ENCODE measurements at places on chromosomes 5 and 9.

DNA sequence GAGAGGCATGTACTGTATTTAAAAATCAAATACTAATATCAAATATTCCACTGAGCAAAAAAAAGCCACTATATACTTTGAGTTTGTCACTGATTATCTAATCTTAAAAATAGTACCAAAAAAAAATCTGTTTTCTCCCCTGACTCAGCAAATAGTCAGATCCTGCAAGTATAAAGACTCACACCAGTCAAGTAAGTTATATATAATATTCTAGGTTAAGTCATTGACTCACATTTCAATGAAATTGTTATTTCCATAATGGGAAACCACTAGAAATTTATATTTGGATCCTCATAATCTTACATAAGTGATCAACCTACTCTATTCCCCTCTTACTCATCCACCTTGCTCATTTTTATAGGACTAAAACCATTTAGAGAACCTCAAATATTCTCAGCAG lies 447.2 kb upstream of the MEF2C start:
- no peak for DNase-seq

- DNase-seq, result no peak
Measured at GRCh38 chr9:71183251-71183650, 61.8 kb upstream of the TRPM3 start.

DNA sequence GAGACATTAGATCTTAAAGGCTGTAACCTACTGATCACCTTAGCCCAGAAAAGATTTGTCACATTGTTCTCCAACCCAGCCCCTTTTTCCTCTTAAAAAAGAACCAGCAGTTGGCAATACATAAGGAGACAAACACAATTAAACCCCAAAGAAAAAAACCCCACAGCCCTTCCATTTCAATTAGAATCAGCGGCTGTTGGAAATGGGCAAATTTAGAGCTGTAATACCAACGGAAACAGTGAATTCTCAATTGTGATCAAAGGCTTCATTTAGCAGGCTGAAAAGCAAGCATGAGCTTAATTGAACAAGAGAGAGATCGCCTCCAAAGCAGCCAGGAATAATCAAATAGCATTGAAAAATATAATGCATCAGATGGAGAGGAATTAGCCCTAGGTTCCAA lies 153.6 kb downstream of the FAM114A2 start:
- DNase-seq, result no peak

DNA sequence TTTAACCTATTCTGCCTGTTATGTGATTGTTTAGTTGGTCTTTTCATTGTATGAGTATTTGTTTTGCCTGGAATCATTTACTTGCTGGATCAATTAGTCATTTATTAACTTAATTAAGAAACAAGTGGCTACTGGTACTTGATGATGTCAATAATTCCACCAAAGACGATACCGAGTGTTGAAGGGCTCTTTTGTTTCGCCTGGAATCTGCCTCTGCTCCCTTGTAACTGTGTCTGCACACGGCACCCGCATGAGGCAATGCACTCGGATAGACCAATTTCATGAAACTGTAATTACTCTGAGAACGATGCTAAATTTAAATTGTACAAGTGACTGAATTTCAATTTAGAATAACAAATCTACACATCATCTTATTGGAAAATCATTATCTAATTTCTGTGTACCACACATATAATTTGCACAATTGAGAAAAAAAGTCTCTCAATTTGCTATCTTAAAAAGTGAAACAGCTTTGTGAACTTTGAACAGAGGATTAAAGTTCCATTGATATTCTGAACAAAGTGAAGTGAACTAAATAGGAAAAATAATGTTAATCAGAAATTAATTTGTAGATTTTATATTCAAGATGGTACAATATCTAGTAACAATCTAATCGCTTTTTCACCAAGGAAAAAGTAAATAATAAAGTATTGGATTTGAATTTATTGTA lies 143.2 kb downstream of the CTNND2 start:
- no peak for DNase-seq

DNA sequence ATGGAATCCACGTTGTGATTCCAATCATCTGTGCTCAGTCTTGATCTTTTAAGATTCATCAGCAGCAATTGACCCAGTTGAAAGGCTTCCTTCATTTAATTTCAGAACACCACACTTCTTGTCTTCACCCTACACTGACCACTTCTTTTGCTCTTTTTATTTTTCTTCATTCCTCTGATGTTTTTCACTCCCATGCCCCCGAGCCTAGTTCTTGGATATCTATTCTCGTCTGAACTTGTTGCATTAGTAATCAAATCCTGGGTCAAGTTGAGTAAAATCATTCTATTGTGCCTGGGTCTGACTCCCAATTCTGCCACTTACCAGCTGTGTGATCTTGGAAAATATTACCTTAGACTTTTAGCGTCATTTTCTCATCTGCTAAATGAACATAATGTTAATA lies 356.5 kb downstream of the CDH12 start:
- no peak for DNase-seq

DNA sequence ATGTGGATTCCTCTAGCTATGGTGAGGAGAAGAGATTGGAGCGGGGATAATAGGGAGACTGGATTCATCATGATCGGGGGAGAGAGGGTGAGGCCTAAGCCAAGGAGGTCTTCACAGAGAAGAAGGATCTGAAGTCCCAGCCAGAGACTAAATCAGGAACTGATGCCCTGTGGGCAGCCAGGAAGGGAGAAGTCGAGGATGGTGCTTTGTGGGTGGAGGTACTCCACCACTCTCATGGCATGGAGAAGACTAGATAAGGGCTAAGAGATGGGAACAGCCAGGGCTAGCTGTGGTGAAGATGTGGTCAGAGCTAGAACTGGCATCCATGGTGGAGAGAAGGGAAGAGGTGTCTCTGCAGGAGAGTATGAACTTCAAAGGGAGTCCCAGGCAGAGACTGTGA lies 3.0 kb upstream of the RGS14 start:
- no peak for DNase-seq

GRCh38 chr9:137267933-137268355 lies 9.6 kb upstream of the TOR4A start:
- no peak for DNase-seq

DNA sequence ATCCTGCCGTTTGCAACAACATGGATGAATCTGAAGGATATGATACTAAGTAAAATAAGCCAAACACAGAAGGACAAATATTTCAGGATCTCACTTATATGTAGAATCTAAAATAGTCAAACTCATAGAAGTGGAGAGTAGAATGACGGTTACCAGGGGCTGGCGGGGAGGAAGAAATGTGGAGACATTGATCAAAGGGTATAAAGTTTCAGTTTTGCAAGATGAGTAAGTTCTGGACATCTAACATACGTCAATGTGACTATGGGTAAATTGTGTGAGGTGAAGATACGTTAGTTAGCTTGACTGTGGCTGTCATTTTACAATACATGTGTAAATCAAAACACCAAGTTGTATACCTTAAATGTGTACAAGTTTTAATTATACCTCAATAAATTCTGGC lies 200.3 kb downstream of the SNX18 start:
- no peak for DNase-seq

- peak; percentile 90 for DNase-seq
Measured at GRCh38 chr5:169788168-169788567, 151.1 kb downstream of the DOCK2 start.

GRCh38 chr5:142235050-142235797 lies 89.6 kb downstream of the SPRY4 start:
- no peak for DNase-seq

GRCh38 chr9:90025816-90026215 lies 421.0 kb downstream of the GADD45G start:
- no peak for DNase-seq

DNA sequence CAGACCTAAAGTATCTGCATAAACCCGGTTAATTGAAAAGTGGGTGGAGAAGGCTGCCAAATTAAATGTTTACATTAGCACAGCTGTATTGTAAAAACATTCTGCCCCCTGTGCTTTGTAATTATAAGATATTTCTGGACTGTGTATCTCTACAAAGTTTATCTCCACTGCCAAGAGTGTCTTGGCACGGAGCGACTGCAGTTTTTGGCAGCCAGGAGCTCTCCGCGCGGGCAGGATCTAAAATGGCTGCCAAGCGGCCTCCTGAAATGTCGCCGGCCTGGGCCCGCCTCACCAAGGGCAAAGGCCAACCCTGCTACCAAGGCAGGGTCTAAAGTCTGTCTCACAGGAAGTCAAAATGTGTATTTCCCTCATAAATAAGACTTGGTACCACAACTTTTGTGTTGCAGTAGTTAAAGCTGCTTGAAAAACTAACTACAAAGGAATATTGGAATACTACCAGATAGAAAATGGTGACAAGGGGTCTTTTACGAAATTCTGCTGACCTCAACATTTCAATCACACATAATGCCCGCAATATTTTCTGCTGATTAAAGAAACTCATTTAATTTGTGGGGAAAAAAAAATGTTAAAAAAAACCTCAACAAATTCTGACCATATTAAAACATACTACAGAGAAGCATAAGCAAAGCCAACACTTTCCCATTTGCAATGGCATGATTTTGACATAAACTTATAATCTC lies 110.4 kb downstream of the NFIB start:
- no peak for DNase-seq

DNA sequence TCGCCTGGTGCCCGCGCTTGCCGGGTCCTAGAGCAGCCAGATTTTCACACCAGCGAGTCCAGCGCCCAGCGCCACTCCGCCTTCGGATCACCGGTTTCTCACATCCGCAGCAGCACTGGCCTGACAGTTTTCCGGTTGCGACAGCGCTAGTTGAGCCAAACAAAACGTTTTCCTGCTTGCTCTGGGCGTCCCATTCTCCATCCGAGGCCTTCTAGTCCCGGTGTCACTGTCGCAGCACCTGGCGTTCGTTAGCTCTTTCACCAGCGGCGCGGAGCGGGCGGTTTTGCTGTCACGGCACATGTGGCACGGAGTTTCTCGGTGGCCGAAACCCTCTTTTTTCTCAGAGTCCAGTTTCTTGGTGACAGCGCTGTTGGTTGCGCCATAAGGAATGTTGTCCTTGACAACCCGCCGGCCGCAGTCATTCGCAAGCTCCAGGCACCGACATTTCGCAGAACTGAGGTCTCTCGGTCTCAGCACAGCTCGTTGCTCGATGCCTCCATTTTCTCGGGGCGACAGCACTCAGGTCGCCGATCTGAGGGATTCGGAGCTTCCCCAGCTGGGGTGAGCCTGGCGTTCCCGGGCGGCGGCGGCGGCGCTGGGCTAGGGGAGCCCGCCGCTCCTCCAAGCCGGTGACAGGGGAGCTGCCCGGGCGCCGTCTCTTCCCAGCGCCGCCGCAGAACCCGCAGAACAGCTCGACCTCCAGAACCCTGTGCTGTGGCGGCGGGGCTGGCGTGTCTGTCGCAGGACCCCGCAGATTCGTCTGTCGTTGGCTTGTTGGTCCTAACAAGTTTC lies 47.8 kb downstream of the ANXA2R start:
- peak; percentile 88 for DNase-seq

GRCh38 chr5:82018462-82018861 lies 46.6 kb downstream of the ATG10 start:
- DNase-seq, result peak; percentile 2

DNA sequence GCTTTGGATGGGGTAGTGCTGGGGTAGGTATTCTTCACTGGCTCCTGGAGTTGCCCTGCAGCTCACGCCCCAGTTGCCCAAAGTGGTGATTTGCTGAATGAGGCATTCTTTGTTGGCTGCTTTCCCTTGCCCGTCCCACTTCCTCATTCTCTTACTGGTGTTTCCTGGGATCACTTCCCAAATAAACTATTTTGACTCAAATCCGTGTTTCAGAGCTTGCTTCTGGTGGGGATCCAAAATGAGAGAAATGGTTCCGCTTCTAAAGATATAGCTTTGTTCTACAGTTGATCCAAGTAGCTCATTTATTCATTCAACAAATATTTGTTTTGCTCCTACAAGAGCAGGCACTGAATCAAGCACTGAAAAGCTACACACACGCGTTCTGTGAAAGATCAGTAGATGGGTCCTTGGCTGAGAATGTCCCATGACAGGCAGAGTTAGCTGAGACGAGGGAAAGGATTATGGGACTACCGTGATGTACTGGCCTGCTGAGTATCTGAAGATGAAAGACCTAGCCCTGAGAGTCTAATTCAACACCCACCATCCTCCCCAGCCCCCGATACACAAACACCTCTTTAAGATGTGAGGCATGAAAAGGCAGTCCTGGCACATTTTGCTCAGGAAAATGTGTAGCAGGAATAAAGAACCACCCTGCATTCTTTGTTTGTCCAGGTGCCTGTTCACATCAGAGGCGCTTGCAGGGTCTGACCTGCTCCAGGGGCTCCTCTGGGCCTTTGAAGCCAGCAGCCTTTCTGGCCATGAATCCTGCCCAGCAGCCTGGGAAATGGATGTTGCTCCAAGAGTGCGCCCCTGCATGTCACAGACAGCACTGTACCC lies 143.1 kb upstream of the RANBP3L start:
- DNase-seq, result peak; percentile 16

GRCh38 chr5:141513627-141514329 lies 24.9 kb downstream of the PCDHGC5 start:
- DNase-seq, result peak; percentile 91

DNA sequence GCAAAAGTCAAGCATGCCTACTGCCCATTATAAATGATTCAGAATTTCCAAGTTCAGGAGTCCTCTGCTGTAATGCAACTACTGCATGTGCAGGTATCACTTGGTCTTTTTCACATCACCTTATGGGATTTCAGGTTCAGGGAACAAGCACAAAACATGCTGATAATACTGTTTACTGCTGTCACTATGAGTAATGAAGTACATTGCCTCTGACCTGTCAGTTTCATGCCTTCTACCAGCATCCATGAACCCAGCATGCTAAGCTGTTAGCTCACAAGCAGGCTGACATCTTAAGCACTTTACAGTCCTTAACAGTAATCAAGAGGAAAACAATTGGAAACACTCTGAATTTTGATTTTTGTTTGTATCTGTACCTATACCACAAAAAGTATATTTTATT lies 743.8 kb downstream of the CDH12 start:
- DNase-seq, result no peak

GRCh38 chr5:88883836-88884607 lies 1.0 kb upstream of the MEF2C start:
- peak; percentile 72 for DNase-seq

- no peak for DNase-seq
Measured at GRCh38 chr5:107687937-107688336, 17.2 kb upstream of the EFNA5 start.

DNA sequence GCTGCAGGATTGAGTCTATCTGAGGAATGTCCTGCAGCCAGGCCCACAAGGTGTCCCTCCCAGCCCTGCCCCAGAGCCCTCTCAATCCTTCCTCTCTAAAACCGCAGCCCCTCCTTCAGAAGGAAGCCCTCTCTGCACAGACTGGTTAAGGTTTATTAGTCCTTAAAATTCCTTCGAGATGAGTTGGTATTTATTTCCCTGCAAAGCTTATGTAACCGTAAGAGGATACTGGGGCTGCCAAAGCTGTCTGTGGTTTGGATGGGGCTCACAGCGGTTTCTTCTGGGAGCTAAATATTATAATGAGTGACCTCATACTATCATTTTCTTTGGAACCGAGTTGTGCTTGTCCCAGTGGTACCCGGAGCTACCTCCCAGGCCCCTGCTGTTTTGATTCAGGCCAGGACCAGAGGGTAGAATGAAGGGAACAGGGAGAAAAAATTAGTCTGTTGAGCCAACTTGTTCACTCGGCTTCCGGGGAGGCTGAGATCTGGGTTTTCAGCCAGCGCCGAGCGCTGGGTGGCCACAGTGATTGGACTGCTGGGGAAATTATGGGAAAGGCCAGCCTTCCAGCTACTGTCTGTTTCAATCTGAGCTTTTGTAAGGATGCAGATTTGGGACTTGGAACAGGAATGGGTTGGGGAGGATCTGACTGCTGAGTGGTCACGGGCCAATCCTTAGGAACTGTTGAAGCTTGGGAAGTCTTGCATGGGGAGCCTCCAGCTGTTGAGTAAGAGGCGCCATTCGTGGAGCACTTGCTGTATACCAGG lies 107.5 kb downstream of the NDFIP1 start:
- DNase-seq, result peak; percentile 99

Measured in EH (cell line).